ENCODE measurements at places on chromosomes 3 and 15. TPM values are rescaled to one million over a fixed set of nuclear protein-coding genes. Genes with fewer than 3 reads are reported as not detected.

GRCh38 chr15:44532689-44533088 lies 4.3 kb upstream of the EIF3J start:
- peak; percentile 55 for DNase-seq
- H3K4me1 ChIP-seq, result peaks cover 8% of the 10 kb centered on the region
- no peaks in the 10 kb centered on the region for H3K27me3 ChIP-seq
- H3K36me3 ChIP-seq, result no peaks in the 10 kb centered on the region
- H3K4me3 ChIP-seq, result no peak overlapping the region

DNA sequence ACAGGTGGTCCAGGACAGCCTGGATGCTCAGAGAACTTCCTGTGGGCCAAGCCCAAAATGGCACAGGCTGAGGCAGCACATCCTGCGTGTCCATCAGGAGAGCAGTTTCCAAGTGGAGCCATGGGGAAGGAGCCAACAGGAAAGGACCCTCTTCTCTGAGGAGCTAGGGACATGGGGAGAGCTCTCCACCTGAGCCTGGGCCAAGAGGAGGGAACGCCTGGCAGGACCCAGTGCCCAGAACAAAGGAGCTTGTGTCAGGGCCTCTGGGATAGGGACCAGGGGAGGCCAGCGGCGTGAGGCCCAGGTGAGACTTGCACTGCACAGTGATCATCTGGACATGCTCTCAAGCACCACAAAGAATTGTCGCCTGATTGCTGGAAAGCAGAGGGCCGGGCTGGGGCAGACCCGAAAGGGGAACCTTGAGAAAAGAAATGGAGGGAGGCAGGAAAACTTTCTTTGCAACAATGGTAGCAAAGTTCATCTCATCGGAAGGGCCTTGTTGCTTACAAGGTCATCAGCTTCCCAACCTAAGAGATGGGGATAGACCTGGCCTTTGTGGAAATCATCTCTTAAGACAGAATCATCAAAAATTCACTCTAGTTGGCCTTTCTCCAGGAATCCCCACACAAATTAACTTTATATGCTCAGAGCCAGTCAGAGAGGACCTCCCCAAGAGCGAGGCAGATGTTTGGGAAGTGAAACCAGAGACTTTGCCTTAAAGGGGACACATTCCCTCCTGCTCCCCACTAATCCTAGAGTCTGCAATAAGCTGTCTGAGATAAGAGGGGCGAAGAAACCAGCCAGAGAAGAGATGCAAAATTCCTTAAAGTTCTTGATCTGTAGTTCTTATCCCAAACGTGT lies 47.7 kb upstream of the HES1 start:
- no peaks in the 10 kb centered on the region for H3K36me3 ChIP-seq
- no peak overlapping the region for H3K4me3 ChIP-seq
- DNase-seq, result no peak
- H3K27ac ChIP-seq, result no peak overlapping the region
- H3K27me3 ChIP-seq, result no peaks in the 10 kb centered on the region

GRCh38 chr15:25787855-25788520 lies 75.1 kb downstream of the ATP10A start:
- H3K4me3 ChIP-seq, result no peak overlapping the region
- no peaks in the 10 kb centered on the region for H3K36me3 ChIP-seq
- H3K4me1 ChIP-seq, result no peaks in the 10 kb centered on the region
- no peak overlapping the region for H3K27ac ChIP-seq
- no peaks in the 10 kb centered on the region for H3K27me3 ChIP-seq
- no peak for DNase-seq

TMEM266 gene
- total RNA-seq, result not detected

SUSD5 gene
- total RNA-seq, result not detected

PTPRG gene
- total RNA-seq, result 0.47 TPM

DNA sequence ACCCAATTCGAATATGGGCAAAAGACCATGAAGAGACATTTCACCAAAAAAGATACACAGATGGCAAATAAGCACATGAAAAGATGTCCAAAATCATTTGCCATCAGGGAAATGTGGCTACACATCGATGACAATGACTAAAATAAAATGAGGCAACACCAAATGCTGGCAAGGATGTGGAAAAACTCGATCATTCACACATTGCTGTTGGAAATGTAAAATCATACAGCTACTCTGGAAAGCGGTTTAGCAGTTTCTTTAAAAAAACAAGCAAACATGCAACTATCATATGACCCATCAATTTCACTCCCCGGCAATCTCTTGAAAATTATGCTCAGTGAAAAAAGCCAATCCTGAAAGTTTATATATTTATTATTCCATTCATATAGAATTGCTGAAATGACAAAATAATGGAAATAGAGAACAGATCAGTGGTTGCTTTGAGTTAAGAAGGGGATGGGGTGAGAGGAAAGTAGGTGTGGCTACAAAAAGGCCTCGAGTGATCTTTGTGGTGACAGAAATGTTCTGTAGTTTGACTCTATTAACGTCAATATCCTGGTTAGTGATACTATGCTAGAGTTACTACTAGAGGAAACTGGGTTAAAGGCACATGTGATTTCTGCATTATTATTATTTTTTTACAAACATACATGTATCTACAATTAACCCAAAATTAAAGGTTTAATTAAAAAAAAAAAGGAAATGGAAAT lies 45.0 kb downstream of the DLG1 start:
- H3K27ac ChIP-seq, result no peak overlapping the region
- H3K36me3 ChIP-seq, result peaks cover 67% of the 10 kb centered on the region
- no peak overlapping the region for H3K4me3 ChIP-seq

IL5RA gene
- not detected for total RNA-seq

GRCh38 chr15:97902140-97902780 lies 58.2 kb upstream of the ARRDC4 start:
- no peaks in the 10 kb centered on the region for H3K36me3 ChIP-seq
- no peaks in the 10 kb centered on the region for H3K27me3 ChIP-seq
- no peak overlapping the region for H3K4me3 ChIP-seq
- no peak overlapping the region for H3K27ac ChIP-seq
- no peak for DNase-seq
- no peaks in the 10 kb centered on the region for H3K4me1 ChIP-seq

DNA sequence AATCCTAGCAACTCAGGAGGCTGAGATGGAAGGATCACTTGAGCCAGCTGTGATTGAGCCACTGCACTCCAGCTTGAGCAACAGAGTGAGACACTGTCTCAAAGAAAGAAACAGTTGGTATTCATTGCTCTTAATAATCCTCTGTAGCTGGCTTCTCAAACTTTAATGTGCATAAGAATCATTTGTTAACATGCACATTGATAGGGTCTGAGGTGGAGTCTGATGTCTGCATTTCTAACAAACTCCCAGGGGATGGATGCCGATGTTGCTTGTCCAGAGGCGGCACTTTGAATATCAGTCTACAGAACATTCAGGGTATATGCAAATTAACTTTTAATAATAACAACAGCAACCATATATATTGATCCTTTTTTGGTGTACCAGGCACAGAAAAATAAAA lies 39.9 kb downstream of the NKIRAS1 start:
- H3K27me3 ChIP-seq, result no peaks in the 10 kb centered on the region
- H3K27ac ChIP-seq, result no peak overlapping the region
- H3K36me3 ChIP-seq, result peaks cover 4% of the 10 kb centered on the region
- no peak for DNase-seq
- H3K4me1 ChIP-seq, result peaks cover 4% of the 10 kb centered on the region

DNA sequence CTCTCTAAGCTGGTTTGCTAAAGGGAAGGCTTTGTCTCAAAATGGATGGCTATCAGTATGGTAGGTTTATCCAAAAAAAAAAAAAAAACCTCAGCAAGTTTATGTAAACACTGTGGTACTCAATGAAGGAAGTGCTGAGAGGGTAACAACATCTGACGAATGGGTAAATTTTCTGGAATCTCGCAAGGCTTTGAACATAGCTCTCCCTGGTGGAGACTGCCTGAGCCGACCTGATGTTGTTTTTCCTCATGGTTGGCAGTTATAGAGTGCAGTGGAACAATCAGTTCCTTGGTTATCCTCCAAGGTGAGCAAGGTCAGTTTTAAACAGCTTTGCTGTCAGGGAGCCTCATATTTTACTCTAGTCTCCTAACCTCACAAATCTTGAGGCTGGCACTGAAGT lies 94.6 kb downstream of the ZPLD1 start:
- no peaks in the 10 kb centered on the region for H3K4me1 ChIP-seq
- H3K27ac ChIP-seq, result no peak overlapping the region
- no peaks in the 10 kb centered on the region for H3K36me3 ChIP-seq
- H3K4me3 ChIP-seq, result no peak overlapping the region
- no peaks in the 10 kb centered on the region for H3K27me3 ChIP-seq
- no peak for DNase-seq

FBXO40 gene
- total RNA-seq, result not detected

TARS3 gene
- 12.4 TPM for total RNA-seq

DNA sequence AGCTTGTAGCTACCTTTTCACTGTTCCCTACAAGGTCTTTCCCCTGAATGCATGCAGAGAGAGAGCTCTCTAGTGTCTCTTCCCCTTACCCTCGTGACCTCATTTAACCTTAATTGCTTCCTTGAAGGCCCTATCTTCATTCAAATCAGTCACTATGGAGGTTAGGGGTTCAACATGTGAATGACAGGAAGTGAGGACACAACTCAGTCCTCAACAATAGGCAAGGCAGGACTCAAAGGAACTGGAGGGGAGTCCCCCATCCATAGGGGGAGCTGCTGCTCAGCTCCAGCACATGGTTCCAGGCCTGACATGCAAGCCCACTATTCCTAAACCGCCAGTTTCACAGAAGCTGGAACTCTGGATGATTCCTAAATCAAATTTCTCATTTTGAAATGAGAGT lies 33.8 kb upstream of the GYG1 start:
- H3K4me1 ChIP-seq, result no peaks in the 10 kb centered on the region
- no peak overlapping the region for H3K27ac ChIP-seq
- peak; percentile 58 for DNase-seq
- H3K27me3 ChIP-seq, result no peaks in the 10 kb centered on the region
- no peak overlapping the region for H3K4me3 ChIP-seq

DNA sequence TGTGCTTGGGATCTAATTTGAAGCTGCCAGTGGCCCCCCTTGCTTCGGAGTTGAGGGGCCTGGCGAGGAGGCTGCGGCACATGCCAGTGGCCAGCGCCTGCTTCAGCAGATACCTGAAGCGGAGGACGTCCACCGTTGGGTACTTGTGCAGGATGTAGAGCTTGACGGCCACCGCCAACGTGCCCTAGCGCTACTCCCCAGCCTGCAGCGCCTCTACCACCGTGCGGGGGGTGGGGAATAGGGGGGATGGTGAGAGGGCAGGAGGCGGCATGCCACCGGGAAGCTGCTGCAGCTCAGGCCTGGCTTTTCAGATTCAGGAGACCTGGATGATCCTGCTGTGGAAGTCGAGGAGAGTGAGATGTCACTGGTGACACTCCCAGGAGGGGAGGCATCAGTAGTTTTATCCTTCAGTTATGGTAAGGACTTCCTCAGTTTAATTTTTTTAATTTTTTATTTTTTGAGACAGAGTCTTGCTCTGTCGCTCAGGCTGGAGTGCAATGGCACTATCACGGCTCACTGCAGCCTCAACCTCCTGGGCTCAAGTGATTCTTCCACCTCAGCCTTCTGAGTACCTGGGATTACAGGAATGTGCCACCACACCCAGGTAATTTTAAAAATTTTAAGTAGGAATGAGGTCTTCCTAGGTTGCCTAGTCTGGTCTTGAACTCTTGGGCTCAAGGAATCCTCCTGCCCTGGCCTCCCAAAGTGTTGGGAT lies 150.6 kb upstream of the FRMD4B start:
- no peak overlapping the region for H3K4me3 ChIP-seq
- no peak overlapping the region for H3K27ac ChIP-seq
- no peak for DNase-seq
- H3K36me3 ChIP-seq, result no peaks in the 10 kb centered on the region
- no peaks in the 10 kb centered on the region for H3K27me3 ChIP-seq
- H3K4me1 ChIP-seq, result no peaks in the 10 kb centered on the region

PRR20G gene
- total RNA-seq, result not detected

- H3K4me1 ChIP-seq, result no peaks in the 10 kb centered on the region
- H3K27me3 ChIP-seq, result 0 out of 2 replicates have a peak, but pooled peaks cover 2% of the 10 kb centered on the region
- no peak for DNase-seq
- no peak overlapping the region for H3K4me3 ChIP-seq
- no peak overlapping the region for H3K27ac ChIP-seq
These were observed 936.1 kb downstream of the TUSC7 start for GRCh38 chr3:117645561-117646242.

XYLB gene
- not detected for total RNA-seq

DNA sequence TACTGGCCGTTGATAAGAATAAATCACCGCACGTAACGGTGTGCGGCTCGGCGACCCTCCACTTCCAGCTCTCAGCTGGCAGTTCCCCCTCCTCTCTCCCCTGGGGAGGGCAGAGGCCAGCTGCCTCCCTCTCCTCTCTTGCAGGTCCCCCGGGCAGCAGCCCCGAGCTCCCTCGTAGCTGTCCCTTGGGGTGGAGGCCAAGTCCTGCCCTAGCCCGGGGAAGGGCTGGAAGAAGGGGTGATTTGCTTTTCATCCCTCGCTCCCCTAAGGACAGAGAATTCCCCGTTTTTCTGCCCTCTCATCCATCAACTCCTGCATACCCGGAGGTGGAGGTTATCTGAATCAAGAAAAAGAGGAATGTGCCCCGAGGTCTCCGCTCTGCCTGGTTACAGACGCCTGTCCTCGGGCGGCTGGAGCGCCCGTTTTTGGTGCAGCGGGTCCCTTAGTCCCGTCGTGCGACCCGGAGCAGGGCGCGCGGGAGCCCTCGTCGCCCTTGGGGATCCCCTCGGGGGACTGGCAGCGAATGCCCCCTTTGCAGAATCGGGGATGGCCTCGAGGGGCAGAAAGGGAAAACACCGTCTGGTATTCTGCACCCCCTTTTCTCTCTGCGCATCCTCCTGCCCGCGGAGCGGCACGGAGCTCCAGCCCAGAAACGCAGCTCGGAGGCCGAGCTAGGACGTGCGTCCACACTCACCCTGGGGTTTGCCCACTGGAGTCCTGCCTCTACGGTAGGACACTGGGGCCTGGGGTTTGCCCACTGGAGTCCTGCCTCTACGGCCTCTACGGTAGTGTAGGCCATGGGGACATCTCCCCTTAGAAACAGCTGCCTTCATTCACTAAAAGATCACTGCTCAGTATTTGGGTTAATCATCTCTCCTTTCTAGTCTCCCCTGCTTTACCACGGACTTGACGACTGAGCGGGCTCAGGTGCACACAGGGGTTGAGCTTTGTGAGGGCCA lies 2.2 kb downstream of the PTPRG start:
- no peaks in the 10 kb centered on the region for H3K4me1 ChIP-seq
- H3K27ac ChIP-seq, result no peak overlapping the region
- no peak for DNase-seq
- H3K4me3 ChIP-seq, result no peak overlapping the region

DNA sequence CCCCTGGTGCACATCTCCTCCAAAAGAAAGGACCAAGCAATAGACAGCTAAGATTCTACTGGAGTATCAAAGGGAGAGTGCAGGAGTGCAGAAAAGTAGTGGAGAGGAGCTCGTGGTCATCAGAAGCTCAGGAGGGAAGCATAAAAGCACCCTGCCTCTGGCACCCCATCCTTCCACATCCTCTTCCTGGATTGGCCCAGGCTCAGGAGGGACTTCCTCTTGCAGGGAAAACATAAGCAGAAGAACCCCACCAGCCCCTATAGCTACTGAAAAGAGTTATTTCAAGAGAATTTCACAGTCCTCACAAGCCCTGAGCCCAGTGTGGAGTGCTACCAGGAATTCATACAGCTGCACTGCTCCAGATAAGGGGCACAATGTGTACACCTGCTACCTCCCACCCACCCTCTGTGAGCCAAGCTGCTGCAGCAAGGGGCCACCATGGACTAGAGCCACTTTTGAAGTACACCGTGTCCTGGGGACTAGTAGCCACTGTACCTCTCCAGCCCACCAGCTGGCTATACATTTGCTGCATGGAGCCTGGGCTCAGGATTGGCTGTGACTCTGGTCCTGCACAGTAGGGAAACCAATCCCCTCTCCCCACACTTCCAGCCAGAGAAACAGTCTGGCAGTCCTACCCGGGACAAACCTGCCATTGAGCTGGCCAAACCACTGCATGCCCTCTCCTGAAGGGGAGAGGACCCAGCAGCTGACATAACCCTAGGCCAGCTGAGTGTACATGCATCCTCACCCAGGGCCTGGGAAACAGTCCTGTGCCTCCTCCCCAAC lies 43.0 kb downstream of the CD200R1 start:
- H3K27me3 ChIP-seq, result no peaks in the 10 kb centered on the region
- no peak for DNase-seq
- H3K36me3 ChIP-seq, result no peaks in the 10 kb centered on the region
- H3K27ac ChIP-seq, result no peak overlapping the region
- H3K4me1 ChIP-seq, result no peaks in the 10 kb centered on the region

All from Karpas-422 (cell line).